ENCODE measurements at places on chromosomes 1 and 21. TPM values are rescaled to one million over a fixed set of nuclear protein-coding genes. Genes with fewer than 3 reads are reported as not detected.
A peak's percentile ranks its signal among the peaks of the same experiment; 100 is the strongest.

GRCh38 chr1:54375712-54376429 lies 30.3 kb downstream of the SSBP3 start:
- no peak for DNase-seq

DNA sequence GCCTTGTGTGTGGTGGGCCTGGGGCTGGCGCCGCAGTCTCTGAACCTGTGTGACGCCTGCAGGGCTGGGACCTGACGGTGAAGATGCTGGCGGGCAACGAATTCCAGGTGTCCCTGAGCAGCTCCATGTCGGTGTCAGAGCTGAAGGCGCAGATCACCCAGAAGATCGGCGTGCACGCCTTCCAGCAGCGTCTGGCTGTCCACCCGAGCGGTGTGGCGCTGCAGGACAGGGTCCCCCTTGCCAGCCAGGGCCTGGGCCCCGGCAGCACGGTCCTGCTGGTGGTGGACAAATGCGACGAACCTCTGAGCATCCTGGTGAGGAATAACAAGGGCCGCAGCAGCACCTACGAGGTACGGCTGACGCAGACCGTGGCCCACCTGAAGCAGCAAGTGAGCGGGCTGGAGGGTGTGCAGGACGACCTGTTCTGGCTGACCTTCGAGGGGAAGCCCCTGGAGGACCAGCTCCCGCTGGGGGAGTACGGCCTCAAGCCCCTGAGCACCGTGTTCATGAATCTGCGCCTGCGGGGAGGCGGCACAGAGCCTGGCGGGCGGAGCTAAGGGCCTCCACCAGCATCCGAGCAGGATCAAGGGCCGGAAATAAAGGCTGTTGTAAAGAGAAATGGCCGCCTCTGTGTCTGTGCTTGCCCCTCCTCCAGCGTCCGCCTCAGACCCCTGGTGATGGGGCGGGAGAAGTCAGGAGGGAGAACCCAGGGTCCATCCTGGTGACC lies 788 bp downstream of the ISG15 start:
- DNase-seq, result peak; percentile 78

DNA sequence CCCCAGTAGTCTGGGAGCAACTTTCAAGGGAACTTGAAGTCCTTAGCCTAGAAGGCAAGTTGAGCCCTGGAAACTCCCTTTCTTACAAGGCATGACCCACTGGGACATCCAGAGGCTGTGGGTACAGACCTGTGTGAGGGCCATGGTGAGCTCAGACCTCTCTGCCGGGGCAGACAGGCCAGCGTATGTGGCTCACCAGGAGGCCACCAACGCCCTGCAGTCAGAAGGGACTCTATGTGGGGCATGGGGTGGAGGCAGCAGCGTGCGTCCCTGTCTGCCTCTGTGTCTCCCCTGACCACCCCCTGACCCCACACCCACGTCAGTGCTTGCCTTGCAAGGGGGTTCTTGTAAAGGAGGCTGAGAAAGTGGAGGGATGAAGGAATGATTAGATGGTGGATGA lies 10.8 kb downstream of the COQ8A start:
- no peak for DNase-seq

GRCh38 chr1:47759936-47760629 lies 237.1 kb downstream of the TRABD2B start:
- DNase-seq, result no peak

DNA sequence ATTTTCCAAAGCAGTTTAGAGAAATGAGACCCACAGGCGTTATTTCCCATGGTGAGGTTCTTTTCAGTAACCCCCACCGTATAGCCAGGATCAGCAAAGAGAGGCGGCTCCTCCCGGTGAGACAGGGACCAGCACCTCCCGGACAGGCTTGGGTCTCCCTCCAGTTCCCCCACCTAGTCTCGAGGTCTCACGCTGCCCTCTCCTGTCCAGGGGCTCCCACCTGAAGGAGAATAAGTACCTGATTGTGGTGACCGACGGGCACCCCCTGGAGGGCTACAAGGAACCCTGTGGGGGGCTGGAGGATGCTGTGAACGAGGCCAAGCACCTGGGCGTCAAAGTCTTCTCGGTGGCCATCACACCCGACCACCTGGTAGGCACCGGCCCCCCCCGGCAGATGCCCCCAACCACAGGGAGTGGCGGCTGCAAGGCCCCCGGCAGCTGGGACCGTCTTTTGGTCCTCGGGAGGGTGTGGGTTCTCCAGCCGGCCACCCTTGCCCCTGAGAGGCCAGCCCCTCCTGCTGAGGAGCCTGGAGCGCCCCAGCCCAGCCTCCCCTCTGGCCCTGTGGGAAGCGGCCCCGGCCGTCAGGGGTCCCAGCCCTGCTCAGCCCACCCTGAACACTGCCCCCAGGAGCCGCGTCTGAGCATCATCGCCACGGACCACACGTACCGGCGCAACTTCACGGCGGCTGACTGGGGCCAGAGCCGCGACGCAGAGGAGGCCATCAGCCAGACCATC lies 4.9 kb downstream of the COL6A1 start:
- no peak for DNase-seq

DNA sequence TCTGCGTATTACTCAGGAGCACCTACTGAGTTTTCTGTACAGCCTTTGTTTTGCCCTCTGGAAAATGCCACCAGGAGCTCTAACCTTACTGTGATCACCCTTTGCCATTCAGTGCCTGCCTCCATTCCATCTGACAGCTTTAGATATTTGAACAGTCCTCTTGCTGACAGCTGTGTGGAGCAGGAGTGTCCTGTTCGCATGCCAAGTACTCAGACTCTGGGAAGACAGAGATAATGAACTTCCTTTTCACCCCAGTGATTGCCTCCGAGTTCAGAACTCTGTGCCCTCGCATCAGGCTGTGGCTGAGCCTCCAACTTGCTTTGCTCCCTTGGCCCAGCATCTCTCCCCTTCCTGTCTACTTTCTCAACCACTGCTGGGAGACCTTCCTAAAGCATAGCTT lies 74.0 kb downstream of the CACNA1E start:
- no peak for DNase-seq

DNA sequence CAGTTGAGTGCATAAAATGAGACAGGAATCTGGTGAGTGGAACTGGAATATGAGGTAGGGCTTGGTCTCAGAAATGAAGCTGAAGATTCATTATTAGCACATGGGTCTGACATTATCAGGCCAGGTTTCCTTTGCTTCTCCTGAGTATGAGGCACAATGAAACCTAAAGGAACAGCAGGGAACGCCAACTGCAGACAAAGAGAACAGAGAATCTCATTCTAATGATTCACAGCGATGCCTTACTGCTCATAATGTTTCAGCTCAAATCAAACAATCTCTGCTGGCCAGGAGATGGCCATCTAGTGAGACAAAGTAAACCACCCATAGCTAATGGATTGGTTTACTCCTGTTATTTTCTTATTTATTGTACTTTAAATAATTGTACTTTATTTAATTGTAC lies 133.5 kb downstream of the C1orf21 start:
- DNase-seq, result no peak

DNAJC28 gene
- 1.5 TPM for total RNA-seq

GRCh38 chr21:34642211-34643075 lies 26.4 kb upstream of the CLIC6 start:
- no peak for DNase-seq

ORC1 gene
- 0.94 TPM for total RNA-seq
